ENCODE measurements at places on chromosomes 11 and 22. TPM values are rescaled to one million over a fixed set of nuclear protein-coding genes. Genes with fewer than 3 reads are reported as not detected.
A peak's percentile ranks its signal among the peaks of the same experiment; 100 is the strongest.

The DERL3 gene
- total RNA-seq, result 0.56 TPM

DNA sequence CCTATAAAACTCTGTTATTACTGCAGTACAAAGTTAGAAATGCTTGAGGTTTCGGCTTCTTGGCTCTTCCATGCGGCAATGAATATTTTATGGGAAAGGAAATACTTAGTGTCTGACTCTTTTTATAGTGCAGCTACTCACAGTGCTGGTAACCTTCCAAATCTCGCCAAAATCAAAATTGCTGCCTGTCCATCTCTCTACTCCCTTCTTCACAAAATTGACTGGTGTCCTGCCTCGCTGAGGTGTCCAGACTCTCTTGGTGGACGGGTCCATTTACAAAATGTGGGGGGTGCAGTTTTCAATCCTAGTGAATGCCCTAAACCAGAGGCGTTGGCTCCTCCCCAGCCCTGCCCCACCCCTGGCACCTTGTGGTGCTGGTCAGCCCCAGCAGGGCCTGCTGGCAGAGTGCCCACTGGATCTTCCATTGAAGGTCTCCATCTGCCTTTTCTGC lies 73.5 kb downstream of the ZBTB16 start:
- DNase-seq, result no peak

The OR52A1 gene
- total RNA-seq, result not detected

- no peak for DNase-seq
These were observed at the start of gene LRRC32 for GRCh38 chr11:76670485-76671236. Gene LRRC32, minus strand, starts transcription at chr11:76670747. Its CDS starts 4,793 bp downstream, at chr11:76665954.

DNA sequence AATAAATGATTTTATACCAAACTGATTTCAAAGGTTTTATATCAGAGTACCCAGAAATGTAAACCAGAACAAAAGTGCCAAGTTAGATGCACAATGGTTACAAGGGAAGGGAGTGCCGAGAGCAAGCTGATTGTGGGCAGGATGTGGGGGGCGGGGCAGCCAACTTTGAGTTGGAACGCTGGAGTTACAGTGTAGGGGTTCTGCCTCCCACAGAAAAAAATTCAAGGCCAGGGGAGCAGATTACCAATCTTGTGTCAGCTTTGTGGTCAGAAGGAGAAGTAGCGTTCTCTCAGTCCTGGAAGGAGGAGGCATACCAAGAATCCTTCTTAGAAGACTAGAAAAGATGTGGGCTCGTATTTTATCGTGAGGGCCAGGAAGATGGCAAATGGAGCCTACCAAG lies 15.9 kb upstream of the POU2AF2 start:
- DNase-seq, result no peak

- no peak for DNase-seq
These were observed 17.8 kb upstream of the PATZ1 start for GRCh38 chr22:31363885-31364465.

DNA sequence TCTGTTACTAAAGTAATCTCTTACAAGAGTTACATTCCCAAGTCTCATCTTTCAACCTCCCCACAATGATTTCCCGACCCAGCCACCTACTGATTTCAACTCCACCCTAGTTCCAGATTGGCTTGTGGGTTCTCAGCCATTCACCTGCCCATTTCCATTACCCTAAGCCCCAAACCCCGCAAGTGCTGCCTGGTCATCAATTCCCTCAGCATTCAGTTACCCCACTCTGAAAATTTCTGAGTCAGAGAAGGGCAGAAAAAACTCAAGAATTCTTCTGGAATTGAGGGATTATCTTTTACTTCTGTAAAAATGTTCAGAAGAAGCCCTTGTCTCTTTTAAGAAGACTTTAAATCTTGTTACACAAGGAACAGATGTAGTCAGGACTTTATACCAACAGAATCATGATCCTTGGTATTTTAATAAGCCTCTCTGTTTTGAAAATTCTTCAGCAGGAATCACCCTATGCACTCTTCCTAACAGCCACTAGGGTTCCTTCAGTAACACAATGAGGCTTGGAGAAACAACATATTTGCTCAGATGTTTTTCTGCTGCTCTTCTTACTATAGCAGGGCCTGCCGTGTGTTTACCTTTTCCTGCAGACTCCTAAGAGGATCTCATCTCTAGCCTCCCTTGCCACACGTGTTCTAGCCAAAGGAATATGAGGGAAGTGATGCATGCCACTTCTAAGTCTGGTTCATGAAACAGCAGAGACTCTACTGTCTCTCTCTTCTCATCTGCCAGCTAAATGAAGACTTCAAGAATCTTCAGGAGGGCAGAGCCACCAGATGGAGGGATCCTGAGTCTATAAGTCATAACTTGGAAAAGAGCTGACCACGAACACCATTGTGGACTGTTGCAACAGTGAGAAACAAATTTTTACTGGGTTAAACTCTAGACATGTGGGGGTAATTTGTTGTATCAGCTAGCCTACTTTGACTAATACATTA lies 29.3 kb upstream of the PAMR1 start:
- DNase-seq, result no peak

GRCh38 chr22:29469755-29470154 lies 10.3 kb upstream of the NEFH start:
- no peak for DNase-seq

- DNase-seq, result no peak
These were observed 49.7 kb downstream of the FDX1 start for GRCh38 chr11:110479108-110480101.

- no peak for DNase-seq
These were observed 298.4 kb upstream of the PDGFD start for GRCh38 chr11:104462341-104462740.

- DNase-seq, result peak; percentile 71
These were observed 55.1 kb upstream of the PDGFD start for GRCh38 chr11:104219096-104219495.

The IGLL1 gene
- total RNA-seq, result not detected

DNA sequence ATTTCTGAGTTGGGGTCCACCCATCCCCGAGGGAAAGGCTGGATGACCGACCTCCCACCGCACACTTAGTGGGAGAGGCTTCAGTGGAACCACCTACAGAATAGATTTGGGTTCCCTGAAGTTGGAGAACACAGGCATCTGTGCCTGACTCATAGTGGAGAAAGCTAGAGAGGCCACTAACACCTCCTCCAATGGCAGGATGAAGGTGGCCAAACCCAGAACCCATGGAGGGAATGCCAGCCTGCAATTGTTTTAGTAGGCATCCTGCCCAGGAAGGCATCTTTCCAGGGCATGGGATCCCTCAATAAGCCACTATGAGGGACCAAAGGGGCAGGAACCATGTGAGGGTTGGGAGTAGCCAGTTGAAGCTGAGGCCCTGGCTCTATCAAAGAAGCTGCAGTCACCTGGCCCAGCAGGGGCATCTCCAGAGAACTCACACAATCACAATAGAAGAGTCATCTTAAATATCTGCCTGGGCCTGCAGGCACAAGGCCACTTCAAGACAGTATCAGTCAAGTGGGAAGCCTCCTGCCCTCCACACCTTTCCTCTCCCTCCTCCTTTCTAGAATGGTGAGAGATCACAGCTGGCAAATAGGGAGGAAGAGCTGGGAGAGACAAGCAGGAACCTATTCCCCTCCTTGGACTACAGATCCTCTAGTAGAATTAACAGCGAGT lies 124.1 kb upstream of the CSNK2A3 start:
- no peak for DNase-seq

The GAB4 gene
- not detected for total RNA-seq

DNA sequence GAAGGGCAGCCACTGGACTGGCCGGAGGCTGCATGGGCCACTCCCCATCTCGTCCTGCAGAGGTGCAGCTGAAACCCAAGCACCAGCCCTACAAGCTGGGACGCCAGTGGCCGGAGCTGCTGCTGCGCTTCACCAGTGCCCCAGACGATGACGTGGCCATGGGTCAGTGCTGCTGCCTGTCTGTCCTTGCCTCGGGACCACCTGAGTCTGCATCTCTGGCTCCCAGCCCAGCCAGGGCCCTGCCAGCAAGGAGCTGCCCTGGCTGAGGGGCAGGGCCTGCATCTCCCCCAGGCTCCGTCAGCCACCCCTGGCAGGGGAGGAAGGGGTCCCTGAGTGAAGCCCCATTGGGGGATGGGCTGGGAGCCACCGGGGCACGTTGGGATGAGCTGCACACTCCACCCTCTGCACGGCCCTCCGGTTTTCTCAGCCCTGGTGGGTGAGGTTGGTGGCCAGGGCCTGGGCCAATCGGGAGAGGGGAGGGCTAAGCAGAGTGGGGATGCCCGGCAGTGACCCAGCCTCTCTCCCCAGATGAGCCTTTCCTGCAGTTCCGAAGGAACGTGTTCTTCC lies 7.2 kb downstream of the FRMD8 start:
- no peak for DNase-seq

GRCh38 chr11:19595840-19596751 lies 116.5 kb upstream of the NAV2 start:
- no peak for DNase-seq

- no peak for DNase-seq
These were observed 73.7 kb downstream of the PRCP start for GRCh38 chr11:82826526-82826925.

GRCh38 chr11:103532133-103532788 lies 423.0 kb downstream of the DYNC2H1 start:
- DNase-seq, result no peak

The SOX6 gene
- total RNA-seq, result 24.6 TPM

- no peak for DNase-seq
These were observed 132.3 kb upstream of the ZBED5 start for GRCh38 chr11:10990160-10990559.

The FRMD8 gene
- 107 TPM for total RNA-seq

The GPR83 gene
- 0.24 TPM for total RNA-seq

DNA sequence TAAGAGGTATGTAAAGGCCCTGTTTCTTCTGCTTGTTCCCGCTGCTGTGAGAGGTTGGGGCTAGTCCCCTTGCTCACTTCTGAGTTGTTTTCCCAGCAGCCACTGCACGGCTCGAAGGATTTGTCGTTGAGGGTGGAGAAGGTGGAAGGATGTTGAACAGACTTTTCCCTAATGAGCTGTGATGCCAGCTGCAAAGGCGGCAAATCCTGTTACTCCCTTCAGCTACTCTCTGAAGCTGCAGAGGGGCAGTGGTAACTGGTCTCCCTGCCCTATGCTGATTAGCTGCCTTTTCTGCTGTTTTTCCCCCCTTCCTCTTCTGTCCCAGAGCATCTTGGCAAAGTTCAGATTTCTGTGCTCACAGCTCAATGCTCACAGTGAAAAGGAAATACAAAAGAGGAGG lies 90.4 kb upstream of the SLC25A18 start:
- DNase-seq, result no peak

The THRSP gene
- total RNA-seq, result 36.9 TPM

DNA sequence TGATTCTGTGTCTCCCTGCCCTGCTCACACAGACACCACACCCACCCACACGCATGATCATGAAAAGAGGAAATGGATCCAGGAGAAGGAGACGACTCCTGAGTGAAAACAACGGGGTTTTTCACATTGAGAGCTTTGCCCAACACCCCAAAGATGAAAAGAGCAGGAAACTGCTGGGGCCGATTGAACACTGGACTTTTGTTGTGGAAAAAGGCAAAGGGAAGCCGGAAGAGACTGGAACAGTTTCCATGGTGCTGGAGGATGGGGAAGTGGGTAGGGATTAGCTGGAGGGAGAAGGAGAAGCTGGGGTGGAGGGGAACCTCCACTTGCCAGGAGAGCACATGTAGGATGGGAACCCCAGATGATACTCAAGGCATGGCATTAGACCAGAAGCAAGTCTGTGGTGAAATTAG lies 5.2 kb upstream of the SLC43A3 start:
- DNase-seq, result no peak

DNA sequence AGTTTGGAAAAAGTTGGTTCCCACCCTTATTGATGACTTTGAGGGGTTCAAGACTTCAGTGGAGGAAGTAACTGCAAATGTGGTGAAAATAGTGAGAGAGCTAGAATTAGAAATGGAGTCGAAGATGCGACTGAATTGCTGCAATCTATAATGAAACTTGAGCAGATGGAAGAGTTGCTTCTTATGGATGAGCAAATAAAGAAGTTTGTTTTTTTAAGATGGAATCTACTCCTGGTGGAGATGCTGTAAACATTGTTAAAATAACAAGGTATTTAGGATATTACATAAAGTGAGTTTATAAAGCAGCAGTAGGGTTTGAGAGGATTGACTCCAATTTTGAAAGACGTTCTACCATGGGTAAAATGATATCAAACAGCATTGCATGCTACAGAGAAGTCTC lies 64.2 kb upstream of the GRK2 start:
- DNase-seq, result no peak

DNA sequence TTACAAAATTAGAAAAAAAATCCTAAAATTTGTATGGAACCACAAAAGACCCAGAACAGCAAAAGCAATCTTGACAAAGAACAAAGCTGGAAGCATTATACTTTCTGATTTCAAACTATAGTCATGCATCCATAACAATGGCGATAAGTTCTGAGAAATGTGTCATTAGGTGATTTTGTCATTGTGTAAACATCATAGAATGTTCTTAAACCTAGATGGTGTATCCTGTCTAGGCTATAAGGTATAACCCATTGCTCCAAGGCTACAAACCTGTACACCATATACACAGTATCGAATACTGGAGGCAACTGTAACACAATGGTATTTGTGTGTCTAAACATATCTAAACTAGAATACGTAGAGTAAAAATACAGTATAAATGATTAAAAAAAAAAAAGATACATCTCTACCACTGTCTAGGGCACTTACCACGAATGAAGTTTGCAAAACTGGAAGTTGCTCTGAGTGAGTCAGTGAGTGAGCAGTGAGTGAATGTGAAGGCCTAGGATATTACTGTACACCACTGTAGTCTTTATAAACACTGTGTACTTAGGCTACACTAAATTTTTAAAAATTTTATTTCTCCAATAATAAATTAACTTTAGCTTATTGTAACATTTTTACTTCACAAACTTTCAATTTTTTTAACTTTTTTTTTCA lies 18.1 kb upstream of the SC5D start:
- DNase-seq, result no peak

- DNase-seq, result no peak
These were observed 23.8 kb downstream of the OSBP2 start for GRCh38 chr22:30718491-30718890.

- no peak for DNase-seq
These were observed 17.3 kb upstream of the RAPSN start for GRCh38 chr11:47466201-47466600.

DNA sequence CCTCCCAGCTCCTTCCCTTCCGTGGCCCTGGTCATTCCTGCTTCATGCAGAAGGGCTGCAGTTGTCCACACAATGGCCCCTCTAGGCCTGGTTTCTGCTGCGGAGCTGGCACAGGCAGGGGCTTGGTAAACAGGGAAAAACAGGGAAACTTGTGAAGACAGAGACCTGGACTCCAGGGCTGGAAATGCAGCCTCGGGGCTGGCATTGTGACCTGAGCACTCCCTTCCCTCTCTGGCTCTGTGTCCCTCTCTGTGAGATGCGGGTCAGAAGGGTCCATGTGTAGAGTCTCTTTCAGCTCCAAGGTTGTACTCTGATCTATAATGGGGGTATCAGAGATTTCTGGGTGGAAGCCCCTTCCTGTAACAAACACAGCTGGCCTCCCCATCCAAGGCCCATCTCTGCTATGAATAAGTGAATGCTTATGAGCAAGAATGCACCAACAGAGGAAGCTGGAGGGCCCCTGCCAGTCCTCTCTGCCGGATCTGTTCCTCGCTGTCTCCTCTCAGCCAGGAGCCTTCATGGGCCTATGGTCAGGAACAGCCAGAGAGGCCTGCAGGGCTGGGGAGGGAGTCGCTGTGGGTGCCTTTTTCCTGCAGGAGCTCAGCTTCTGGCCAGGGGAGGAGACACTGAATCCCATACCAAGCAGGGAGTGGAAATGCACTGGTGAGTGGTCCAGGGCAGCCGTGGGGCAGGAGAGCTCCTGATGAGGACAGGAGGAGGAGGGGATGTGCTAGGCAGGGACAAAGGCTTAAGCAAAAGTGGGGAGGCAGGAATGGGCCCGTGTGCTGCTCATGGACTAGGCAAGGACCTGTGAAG lies 6.7 kb upstream of the DERL3 start:
- DNase-seq, result no peak
